HS-27A (cell line): ENCODE measurements at places on chromosomes 2 and 18.

DNA sequence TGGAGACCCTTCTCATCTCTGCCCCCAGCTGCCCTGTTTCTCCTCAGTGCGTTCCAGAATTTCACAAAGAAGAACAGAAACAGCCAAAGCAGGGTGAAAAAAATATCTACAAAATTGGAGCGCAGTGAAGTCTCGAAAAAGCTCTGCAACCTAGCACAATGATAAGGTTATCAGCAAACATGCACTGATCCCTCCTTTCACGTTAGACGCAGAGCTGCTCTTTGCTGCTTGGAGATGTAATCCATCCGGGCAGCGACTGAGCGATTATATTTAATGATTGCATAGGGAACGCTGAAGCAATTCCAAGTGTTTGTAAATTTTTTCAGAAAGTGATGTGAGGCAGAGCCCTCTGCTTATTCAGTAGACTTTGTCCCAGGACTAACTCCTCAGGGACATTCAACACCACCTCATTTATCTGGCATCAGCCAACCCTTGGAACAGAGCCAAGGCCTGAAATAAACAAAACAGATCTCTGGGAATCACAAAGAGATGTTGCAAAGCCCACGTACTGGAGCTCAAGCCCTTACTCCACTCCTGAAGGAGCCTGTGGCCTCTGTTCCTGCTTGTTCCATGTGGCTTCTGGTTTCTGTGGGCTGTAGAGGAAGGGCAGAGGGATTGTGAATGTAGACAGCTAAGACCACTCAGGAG lies 172.6 kb upstream of the BCL2L11 start:
- DNase-seq = no peak

DNA sequence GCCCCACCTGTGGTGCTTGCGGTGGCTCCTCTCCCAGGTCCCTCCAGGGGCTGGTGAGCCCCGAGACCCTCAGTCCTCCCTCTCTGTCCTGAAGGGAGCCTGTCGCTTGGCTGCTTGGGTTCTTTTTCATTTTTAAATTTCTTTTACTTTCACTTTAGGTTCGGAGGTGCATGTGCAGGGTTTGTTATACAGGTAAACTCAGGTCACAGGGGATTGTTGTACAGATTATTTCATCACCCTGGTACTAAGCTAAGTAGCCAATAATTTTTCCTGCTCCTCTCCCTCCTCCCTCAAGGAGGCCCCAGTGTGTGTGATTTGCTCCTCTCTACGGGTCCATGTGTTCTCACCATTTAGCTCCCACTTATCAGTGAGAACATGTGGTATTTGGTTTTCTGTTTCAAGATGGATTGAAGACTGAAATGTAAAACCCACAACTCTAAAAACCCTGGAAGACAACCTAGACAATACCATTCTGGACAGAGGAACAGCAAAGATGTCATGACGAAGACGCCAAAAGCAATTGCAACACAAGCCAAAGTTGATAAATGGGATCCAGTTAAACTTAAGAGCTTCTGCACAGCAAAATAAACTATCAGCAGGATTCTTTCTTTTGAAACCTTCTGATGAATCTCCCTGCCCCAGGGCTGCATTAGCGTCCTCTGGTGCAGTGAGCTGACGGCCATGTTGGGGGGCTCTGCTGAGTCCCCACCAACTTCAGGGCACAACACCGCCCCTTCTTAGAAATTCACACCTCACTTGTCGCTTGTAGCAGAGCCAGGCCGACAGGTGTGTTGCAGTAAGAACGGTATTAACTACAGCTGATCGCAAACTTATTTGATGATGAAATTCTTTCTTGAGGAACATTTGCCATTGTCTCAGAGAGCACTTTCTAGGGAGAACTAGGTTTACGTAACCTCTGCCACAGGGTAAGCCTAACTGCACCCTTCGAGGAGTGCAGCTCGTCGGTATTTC lies 135.3 kb downstream of the ZNF236 start:
- no peak for DNase-seq

DNA sequence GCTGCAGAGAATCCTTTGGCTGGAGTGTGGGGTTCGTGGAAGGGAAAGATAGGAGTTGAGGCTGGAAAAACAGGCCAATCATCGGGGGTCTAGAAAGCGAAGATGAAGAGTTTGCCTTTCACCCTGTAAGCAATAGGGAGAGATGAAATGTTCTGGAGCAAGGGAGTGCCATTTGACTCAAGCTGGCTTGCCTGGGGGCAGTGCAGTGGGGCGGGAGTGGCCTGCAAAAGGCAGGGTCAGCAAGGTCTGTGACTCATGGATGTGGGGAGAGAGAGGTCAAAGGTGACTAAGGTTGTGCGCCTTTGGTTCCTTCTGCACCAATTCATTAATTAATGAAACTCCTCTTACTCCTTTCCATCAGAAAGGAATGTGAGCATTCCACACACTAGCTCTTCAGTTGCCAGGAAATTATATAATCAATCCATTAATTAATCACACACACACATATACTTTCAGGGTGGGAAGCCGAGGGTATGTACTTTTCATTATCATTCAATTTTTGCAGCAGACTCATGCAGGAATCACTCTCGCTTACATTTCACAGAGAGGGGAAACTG lies 227.6 kb downstream of the MYCN start:
- no peak for DNase-seq

DNA sequence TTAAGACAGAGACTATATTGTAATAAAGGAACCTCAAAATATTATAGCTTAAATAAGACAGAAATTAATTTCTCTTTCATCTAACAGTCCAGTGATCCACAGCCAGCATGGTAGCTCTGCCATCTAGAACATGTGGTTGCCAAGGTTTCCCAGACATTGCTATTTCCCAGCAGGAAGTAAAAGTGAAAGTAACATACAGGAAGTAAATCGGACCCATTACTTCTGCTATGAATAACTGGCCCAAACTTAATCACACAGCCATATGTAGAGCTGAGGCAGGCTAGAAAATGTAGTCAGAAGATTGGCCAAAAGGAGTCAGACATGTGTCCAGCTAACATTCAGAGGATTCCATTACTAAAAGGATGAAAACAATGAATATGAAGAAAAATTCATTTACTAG lies 71.0 kb downstream of the NOL4 start:
- DNase-seq = no peak

GRCh38 chr2:75527676-75528075 lies 33.1 kb downstream of the EVA1A start:
- DNase-seq = no peak

- no peak for DNase-seq
Observed at GRCh38 chr2:74856004-74856578, 22.2 kb downstream of the HK2 start.

- peak; percentile 40 for DNase-seq
Observed at GRCh38 chr2:228658998-228659397, 477.5 kb upstream of the SPHKAP start.

DNA sequence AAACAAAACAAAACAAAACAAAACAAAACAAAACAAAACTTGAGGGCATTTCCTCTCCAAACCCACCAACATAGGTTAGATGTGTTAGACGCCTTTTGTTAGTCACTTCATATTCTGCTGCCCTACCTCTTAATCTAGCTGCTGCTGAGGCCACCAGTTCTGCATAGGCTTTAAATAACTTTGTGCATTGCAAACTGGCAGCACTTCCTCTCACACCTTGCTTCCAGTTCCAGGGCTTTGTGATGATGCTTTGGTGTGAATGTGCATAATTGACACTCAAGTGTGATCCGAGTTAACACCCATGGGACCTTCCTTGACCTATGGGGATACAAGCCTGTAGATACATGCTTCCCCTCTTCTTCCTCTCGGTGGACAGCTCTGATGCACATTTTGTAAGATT lies 2.3 kb upstream of the SERPINB11 start:
- no peak for DNase-seq

DNA sequence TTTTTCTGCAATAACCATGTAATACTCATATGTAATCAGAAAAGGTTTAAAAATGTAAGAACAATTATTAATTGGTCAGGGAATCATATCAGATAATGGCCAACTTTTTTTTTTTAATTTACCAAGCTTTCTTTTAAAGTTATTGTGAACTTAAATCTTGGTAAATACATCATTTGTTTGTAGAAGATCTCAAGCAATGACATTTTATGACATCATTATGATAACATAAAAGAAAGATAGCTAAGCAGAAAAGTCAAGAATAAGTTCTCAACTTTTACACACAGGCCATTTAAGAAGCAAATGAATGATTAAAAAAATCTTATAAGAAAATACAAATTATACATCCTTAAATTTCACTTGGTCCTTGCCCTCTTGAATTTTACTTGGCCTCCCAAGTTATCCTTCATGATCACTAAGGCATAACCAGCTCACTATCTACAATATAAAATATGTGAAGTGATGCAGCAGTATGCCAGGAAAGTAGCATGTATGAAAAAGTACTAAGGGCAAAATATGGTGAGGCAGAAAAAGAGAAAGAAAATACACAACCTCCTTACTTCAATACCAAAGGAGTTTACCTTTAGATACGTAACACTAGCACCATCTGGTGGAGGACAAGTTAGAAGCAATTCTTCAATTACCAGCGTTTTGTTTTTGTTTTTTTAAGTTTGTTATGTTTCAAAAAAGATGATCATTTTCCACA lies 116.6 kb downstream of the SRBD1 start:
- peak; percentile 67 for DNase-seq

DNA sequence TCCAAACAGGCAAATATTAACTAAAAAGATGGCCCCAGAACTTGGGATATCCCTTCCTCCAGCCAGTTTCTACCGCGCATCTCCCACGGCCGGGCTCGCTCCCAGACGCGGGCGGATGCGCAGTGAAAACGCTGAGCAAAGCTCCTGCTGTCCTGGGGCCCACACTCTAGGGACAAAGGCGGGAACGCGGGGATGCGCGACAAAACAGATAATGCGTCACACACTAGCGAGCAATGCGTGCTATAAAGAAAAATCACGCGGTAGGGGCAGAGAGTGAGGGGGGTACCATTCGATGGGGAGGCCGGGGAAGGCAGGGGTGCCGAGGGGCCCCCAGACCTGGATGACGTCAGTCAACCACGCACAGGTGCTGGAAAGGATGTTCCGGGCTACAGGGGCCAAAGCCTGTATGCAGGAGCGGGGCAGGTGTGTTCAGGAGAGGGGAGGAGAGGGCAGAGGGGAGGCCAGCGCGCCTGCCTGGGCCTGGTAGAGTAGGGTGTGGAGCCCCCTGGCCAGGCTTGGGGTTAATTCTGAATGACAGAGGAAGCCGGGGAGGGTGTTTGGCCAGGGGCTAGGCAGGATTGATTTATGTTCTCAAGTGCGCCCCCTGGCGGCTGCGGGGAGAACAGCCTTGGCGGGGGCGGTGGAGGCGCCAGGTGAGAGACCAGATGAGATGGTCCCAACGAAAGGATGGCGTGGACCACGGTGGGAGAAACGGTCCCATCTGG lies 14.9 kb upstream of the ITM2C start:
- no peak for DNase-seq

DNA sequence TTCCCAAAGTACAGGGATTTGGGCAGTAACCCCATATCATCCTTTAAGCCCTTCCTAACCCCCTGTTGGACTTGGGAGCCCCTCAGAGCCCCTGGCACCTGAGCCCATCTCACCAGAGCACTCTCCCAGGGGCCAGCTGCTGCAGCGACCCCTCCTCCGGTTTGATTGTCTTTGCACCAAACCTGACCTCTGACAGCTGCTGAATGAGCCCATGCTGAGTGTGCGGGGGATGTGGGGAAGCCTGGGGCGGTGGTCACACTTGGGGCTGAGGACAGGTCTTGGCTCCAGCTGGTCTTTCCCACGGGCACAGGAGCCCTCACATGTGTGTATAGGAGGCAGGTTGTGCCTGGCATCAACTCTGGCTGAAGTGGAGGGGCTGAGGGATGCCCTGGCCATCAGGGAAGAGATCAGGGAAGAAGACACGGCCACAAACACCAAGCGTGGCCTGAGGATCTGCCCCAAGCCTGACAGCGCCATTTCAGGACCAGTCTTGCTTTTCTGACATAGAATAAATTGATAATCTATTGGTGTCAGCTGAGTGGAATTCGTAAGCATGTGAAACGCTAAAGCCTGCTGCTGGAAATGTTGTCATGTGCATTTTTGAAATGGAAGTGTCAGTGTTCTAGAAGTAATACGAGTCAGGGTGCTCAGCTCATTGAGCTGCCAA lies 102.4 kb downstream of the ACKR3 start:
- no peak for DNase-seq

GRCh38 chr18:8480506-8481328 lies 128.5 kb upstream of the RAB12 start:
- DNase-seq = peak; percentile 26

- no peak for DNase-seq
Observed at GRCh38 chr2:68737711-68738110, 3.1 kb downstream of the ARHGAP25 start.

- no peak for DNase-seq
Observed at GRCh38 chr2:8659092-8659734, 22.6 kb upstream of the ID2 start.

DNA sequence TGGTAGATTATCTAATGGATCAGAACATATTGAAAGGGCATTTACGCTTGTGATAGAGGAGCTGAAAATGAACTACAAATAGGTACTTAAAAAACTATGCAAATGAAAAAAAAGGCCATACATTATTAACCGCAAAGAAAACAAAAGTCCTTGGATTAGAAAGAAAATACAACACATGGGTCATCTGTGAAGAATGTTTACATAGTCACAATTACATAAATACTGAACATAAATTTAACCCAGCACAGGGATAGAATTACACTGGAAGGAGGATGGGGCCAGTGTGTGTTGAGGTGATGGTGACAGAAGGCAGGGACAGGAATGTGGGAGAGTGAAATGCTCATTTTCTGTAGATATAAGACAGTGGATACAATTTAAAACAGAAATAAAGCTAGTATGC lies 6.6 kb downstream of the NTSR2 start:
- no peak for DNase-seq

- no peak for DNase-seq
Observed at GRCh38 chr2:8252997-8253694, 428.7 kb upstream of the ID2 start.
